ENCODE measurements at places on chromosomes 5 and 9.

DNA sequence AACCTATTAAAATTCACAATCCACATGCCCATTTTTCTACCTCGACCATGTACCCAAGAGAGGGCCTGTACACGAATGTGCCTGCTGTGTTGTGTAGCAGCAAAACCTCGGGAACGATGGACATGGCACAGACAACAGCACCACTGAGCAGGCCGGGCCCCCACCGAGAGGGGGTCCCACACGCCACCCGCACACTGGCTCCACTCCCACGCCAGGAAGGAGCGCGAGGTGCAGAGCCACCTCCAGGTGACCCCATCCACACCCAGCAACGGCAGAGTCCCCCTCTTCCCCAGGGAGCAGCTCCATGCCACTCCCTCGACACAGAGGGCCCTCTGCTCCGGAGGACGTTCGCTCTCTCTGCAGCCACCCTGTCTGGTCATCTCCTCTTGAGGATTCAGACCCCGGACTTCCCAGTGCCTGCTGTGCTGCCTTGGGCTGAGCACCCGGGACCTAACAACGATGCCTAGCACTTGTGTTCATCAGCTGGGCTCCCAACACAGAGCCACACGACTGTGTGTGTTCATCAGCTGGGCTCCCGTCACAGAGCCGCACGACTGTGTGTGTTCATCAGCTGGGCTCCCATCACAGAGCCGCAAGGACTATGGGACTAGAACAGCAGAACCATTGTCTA, 25.3 kb upstream of the ADAMTS2 start:
- DNase-seq: no peak

GRCh38 chr5:159181152-159181551, 28.2 kb downstream of the RNF145 start:
- no peak for DNase-seq

DNA sequence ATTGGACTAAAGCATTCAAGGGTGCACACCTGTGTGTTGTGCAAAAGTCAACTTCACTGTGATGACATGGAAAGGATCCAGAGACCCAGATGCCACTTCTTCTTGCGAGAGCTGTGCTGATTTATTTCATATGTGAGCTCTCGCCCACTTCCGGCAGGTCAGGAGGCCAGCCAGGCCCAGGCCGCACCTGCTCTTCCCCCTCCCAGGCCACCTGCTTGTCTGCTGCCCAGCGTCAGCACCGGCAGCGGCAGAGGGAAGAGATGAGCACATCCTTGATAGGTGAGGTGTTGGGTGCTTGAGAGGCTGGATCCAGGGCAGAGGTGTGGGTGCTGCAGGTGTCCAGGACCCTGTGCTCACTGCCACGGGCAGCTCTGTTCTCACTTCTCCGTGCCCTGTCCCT, 242.9 kb downstream of the FANCC start:
- no peak for DNase-seq

DNA sequence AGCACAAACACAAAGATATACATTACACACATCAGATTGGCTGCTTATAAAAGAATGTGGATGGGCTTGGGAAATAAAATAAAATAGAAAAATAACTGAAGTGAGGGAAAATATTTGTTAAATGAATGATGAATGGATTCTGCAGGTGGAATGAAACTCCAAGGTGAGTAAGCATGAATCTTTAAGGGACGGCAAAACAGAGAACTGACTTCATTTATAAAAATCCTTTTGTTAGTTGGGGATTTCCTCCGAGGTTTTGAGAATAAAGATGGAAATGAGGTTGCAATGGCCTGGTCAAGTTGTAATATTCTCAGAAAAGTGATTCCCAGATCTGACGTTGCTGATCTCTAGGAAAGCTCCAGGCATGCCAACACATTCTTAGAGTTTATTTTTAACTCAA, 20.9 kb upstream of the SEMA6A start:
- DNase-seq: no peak

DNA sequence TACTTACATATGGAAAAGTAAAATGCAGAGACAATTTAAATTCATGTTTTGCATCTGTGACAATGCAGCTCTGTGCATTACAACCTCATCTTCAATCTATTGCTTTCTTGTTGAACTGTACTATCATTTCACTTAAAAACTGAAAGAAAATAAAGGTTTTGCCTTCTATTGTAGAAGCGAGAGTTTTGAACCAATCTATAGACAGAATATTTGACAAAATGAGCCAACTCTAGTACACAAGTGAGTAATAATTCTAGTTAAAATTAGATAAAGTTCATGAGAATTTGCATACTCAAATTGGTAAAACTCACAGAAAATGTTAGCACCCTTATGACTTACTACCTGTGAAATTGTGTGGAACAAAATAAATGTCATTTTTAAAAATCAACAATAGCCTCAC, 123.7 kb downstream of the EDIL3 start:
- no peak for DNase-seq
